ENCODE measurements at places on chromosomes 3 and 15.

GRCh38 chr3:105883798-105884377 is 15.1 kb upstream of the CBLB start:
- no peak for DNase-seq

GRCh38 chr3:31093606-31094005 is 199.1 kb upstream of the GADL1 start:
- no peak for DNase-seq

GRCh38 chr3:126699011-126699410 is 5.0 kb upstream of the CHCHD6 start:
- DNase-seq = no peak

DNA sequence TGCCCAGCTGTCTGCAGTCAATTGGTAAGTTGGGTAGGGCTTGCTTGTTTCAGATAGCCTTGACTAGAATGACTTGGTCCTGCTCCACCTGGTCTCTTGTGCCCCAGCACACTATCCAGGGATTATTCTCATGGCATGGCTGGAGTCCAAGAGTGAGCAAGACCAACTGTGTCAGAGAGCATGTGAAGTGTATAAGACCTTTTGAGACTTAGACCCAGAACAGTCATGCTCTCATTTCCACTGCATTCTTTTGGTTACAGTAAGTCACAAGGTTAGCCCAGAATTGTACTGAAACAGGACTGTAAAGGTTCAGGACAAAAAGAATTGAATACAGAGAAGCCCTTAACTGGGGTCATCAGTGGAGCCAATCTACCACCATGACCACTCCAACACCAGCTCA is 650.8 kb upstream of the ADAMTS9 start:
- DNase-seq = no peak

DNA sequence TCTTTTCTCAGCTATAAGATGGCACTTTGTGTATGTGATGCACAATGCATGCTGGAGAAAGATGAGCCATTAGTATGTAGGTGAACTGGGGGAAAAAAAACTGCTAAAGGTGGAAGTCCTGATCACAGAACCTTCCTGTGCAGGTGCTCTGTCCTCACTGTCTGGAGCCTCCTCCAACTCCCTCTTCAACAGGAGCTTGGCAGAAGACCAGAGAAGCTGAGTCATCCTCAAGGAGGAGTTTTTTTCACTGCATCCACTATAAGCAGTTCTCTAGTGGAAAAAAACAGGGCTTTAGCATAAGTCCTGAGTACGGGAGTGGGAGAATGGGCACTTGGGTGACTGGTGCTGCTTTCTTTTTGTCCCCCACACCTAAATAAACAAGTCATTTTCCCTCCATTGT is 168.4 kb upstream of the CADPS start:
- no peak for DNase-seq

GRCh38 chr3:58198804-58199203 is 12.0 kb downstream of the DNASE1L3 start:
- no peak for DNase-seq

GRCh38 chr3:134991003-134991402 is 195.9 kb downstream of the EPHB1 start:
- no peak for DNase-seq

- no peak for DNase-seq
These were observed 31.3 kb upstream of the ATP8B4 start for GRCh38 chr15:50150349-50150748.

All from GM23338 (cell line).